ENCODE measurements at places on chromosomes 6 and 20.

DNA sequence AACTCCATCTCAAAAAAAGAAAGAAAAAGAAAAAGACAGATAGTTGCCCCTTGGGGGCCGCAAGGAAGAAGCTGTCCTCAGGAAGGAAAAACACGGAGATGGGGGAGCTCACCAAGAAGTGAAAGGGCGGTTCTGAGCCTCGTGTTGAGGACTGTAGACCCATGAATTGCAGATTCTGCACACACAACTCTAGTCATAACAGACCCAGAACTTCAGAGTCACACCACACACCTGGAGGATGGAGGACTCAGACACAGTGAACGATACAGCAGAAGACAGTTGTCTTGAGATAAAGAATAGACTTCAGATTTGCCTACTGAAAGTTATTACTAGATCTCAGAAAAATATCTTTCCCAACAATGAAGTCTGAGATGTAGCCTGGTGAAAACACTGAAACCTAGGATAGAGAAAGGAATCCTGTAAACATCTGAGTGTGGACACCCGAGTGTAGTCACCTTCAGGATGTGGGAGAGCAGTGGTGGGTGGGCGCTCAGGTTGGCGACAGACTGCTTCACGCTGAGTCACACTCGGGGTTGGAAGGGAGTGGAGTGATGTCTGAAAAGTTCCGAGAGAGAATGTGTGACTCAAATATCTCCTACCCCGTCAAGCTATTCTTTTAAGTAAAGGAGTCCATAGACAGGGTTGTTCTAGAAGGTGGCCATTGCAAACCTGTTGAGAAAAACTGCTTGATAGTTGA is 88.1 kb downstream of the MAP3K4 start:
- H3K27ac ChIP-seq, result peak overlapping the region; percentile 9
- peaks cover 2% of the 10 kb centered on the region for H3K36me3 ChIP-seq
- H3K4me3 ChIP-seq, result no peak overlapping the region

DNA sequence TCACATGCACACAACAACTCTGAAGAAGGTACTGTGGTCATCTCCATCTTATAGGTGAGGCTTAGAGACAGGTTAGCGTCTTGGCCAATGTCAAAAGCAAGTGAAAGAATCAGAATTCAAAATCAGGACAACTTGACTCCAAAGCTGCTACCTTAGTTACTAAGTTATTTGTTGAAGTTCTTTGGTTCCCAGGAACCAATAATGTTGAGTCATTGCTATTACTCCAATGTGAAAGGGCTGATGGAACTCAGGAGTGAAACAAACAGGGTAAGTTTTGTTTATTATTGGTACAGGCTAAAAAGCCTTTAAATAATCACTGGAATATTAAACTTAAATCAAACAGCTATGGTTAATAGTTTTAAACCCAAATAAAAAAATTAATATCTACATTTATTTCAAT is 111.1 kb downstream of the PDSS2 start:
- peaks cover 13% of the 10 kb centered on the region for H3K4me1 ChIP-seq
- H3K36me3 ChIP-seq, result peaks cover 6% of the 10 kb centered on the region
- H3K4me3 ChIP-seq, result no peak overlapping the region
- no peak overlapping the region for H3K27ac ChIP-seq

- peaks cover 16% of the 10 kb centered on the region for H3K4me1 ChIP-seq
- H3K27ac ChIP-seq, result no peak overlapping the region
- H3K4me3 ChIP-seq, result no peak overlapping the region
- H3K27me3 ChIP-seq, result peaks cover 10% of the 10 kb centered on the region
- no peaks in the 10 kb centered on the region for H3K36me3 ChIP-seq
Measured at GRCh38 chr20:24877652-24878051, 71.4 kb upstream of the CST7 start.

GRCh38 chr20:16462711-16463110 is 110.5 kb downstream of the KIF16B start:
- no peaks in the 10 kb centered on the region for H3K4me1 ChIP-seq
- no peak for DNase-seq
- no peak overlapping the region for H3K4me3 ChIP-seq
- peaks cover 38% of the 10 kb centered on the region for H3K36me3 ChIP-seq

- H3K27me3 ChIP-seq, result no peaks in the 10 kb centered on the region
- no peak for DNase-seq
- no peak overlapping the region for H3K4me3 ChIP-seq
- peaks cover 30% of the 10 kb centered on the region for H3K36me3 ChIP-seq
Measured at GRCh38 chr6:4794140-4794707, 18.0 kb downstream of the CDYL start.

GRCh38 chr6:36607683-36608386 is 13.7 kb downstream of the SRSF3 start:
- H3K4me3 ChIP-seq, result no peak overlapping the region
- H3K27me3 ChIP-seq, result no peaks in the 10 kb centered on the region
- H3K4me1 ChIP-seq, result peaks cover 24% of the 10 kb centered on the region
- H3K36me3 ChIP-seq, result peaks cover 95% of the 10 kb centered on the region
- H3K27ac ChIP-seq, result peak overlapping the region; percentile 90

GRCh38 chr20:64244281-64244805 is 11.2 kb upstream of the PCMTD2 start:
- H3K27ac ChIP-seq, result no peak overlapping the region
- peaks cover 10% of the 10 kb centered on the region for H3K4me1 ChIP-seq
- peaks cover 50% of the 10 kb centered on the region for H3K27me3 ChIP-seq
- no peaks in the 10 kb centered on the region for H3K36me3 ChIP-seq
- DNase-seq, result no peak

DNA sequence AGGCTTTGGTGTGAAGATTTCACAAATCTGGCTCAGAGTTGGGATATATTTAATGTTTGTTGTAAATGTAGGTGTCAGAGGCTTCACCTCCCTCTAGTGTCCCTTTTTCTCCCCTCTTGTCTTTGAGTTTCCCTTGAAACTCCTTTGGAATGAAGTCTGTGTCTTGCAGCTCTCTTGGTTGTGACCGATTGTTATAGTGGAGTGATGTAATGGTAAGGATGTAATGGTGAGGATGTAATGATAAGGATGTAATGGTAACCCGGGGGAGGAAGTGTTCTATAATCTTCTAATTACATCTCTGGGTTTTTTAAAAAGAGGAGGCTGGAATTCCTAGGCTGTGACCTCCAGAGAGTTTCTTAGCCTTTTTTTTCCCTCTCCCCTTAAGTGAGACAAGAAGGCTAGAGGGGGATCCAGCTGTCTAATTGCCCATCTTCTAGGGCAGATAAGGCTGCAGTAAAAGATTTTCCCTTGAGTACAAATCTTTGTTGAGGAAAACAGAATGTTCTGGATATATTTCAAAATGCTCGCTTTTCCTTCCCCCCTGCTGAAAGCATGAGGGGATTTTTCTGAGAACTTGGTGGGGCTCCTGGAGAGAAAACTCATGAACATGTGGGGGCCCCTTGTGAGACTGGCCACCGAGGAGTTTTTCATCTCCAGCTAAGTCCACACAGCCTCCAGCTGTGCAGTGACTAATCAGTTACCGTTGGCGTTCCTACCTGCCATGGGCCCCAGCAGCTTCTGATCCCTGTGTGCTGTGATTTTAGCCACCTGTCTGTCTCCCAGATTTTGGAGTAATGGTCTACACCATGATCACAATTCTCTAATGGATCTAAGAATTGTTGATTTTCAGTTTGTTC is 156.7 kb upstream of the PMEPA1 start:
- no peak overlapping the region for H3K4me3 ChIP-seq
- peaks cover 18% of the 10 kb centered on the region for H3K27me3 ChIP-seq
- no peaks in the 10 kb centered on the region for H3K36me3 ChIP-seq
- no peak overlapping the region for H3K27ac ChIP-seq

GRCh38 chr6:123661105-123661891 is 24.5 kb upstream of the TRDN start:
- no peaks in the 10 kb centered on the region for H3K36me3 ChIP-seq
- H3K27me3 ChIP-seq, result no peaks in the 10 kb centered on the region
- no peaks in the 10 kb centered on the region for H3K4me1 ChIP-seq
- DNase-seq, result no peak
- no peak overlapping the region for H3K27ac ChIP-seq
- H3K4me3 ChIP-seq, result no peak overlapping the region

DNA sequence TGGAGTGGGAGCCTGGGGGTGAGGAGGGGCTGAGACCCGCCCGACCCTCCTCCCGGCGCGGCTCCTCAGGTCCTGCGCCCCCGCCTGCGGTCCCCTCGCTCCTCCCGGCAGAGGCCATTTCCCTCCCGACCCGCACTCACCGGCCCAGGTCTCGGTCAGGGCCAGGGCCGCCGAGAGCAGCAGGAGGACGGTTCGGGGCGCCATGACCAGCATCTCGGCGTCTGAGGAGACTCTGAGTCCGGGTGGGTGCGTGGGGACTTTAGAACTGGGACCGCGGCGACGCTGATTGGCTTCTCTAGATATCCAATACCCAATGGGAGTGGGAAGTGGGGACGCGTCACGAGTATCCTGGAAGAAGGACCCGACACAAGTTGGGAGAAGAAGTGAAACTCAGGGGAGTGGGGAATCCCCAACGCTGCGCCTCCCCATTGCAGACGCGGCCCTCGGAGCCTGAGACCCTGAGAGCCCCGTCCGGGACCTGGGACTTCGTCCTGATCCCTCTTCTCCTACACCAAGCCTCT is at the start of gene HLA-B:
Gene HLA-B, minus strand, starts transcription at position 234 of the 521 bp plus-strand sequence. Its CDS starts 21 bp downstream, at position 213.
- H3K27me3 ChIP-seq, result peaks cover 100% of the 10 kb centered on the region
- H3K4me1 ChIP-seq, result peaks cover 5% of the 10 kb centered on the region
- H3K4me3 ChIP-seq, result peak within 1 kb of the TSS; percentile 79
- no peak within 1 kb of the TSS for H3K27ac ChIP-seq

DNA sequence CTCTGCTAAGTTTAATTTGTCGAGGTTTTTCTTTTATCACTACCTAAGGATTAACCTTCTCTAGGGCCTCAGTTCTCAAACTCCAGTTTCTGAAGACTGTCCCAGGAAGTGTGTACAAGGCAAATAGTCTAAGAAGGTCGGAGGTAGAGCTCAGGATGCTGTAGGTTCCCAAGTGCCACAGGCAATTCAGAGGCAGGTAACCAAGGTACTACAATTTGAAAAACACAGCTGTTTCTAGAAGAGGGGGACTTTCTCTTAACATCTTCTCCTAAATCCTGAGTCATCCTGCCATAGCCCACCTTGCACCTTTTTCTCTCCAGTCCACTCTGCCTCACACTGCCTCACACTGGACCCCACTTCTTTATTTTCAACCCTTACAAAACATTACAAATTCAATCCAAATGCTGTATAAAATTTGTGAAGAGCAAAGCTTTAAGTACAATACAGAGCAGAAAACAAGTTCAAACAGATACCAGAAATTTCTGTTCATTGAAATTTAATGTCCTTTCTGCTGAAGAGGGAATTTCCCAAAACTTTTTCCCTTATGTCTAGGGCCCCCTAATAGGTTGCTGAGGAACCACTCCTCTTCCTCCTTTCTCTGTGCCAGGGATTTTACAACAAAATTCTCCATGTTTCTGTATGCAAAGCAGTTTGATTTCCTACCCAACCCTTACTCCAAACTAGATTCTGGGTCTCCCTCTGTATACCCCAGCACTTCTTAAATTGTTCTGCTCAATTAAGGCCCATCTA is 43.0 kb downstream of the FRK start:
- DNase-seq, result no peak
- H3K27ac ChIP-seq, result peak overlapping the region; percentile 4
- peaks cover 12% of the 10 kb centered on the region for H3K4me1 ChIP-seq
- no peaks in the 10 kb centered on the region for H3K36me3 ChIP-seq
- no peaks in the 10 kb centered on the region for H3K27me3 ChIP-seq

DNA sequence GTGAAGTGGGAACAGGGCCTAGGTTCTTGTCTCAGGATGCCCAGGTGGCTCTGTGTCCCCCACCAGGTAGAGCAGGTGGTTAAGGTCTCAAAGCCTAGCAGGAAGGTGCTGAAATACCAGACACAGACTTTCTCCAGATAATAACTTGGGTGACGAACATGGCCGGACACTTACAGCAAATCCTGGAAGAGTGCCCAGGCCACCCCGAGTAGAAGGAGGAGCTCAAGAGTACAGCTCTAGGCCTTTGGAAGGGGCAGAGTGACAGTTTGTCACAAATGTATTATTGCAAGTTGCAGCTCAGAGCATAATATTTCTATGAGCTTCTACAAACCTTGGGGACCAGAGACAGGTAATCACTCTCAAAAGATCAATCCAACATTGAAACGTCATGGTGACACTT is 251.6 kb upstream of the SOX4 start:
- no peak overlapping the region for H3K27ac ChIP-seq
- H3K4me1 ChIP-seq, result peaks cover 7% of the 10 kb centered on the region
- peaks cover 17% of the 10 kb centered on the region for H3K36me3 ChIP-seq
- H3K27me3 ChIP-seq, result peaks cover 1% of the 10 kb centered on the region
- H3K4me3 ChIP-seq, result no peak overlapping the region
- DNase-seq, result no peak

DNA sequence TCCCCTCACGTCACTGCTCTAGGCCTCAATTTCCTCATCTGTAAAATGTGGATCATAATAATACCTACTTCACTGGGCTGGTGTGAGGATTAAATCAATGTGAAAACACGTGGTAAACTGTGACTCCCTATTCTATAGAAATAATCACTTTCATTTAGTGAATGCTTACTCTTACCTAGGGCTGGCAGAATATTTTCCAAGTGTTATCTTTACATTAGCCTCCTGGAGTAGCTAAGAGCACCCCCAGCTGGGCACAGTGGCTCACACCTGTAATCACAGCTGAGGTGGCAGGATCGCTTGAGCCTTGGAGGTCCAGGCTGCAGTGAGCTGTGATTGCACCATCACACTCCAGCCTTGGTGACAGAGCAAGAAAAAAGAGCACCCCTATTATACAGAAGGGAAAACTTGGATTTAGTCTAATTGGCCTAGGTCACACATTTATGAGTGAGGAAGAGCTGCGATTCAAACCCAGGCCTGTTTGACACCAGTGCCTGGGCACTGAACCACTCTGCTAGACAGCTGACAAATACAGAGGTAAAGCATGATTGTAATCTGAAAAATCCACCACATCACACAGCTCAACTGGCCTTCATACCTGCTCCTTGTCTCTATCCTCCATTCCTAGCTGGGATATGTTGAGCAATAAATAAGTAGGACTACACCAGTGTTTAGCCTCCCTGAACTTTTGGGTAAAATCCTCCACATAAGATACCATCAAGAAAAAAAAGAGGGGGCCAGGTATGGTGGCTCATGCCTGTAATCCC is 1.4 kb upstream of the SNTA1 start:
- no peak for DNase-seq
- peak overlapping the region; percentile 87 for H3K4me3 ChIP-seq
- H3K27ac ChIP-seq, result no peak overlapping the region
- peaks cover 24% of the 10 kb centered on the region for H3K4me1 ChIP-seq
- peaks cover 44% of the 10 kb centered on the region for H3K27me3 ChIP-seq
- H3K36me3 ChIP-seq, result no peaks in the 10 kb centered on the region

GRCh38 chr6:13473768-13474165 is 13.6 kb downstream of the GFOD1 start:
- no peaks in the 10 kb centered on the region for H3K27me3 ChIP-seq
- no peak overlapping the region for H3K4me3 ChIP-seq
- H3K4me1 ChIP-seq, result peaks cover 38% of the 10 kb centered on the region

DNA sequence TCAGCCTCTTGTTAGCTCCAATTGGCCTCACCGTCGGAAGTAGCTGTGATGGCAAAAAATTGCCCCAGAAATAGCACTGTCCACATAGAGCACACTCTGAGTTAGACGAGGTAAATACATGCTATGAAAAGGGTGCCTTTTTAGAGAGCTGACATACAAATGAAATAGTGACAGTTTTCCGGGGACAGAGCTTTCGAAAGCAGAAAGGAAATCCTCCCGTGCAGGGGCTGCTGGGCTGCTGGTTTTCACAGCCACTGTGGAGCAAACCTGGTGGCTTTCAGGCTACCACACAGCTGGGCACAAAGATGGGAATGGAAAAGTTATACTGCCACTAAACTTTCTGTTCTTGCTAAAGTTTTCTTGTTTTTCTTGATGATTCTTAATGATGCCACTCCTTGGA is 8.3 kb downstream of the SLPI start:
- H3K27ac ChIP-seq, result no peak overlapping the region
- no peak for DNase-seq
- H3K27me3 ChIP-seq, result peaks cover 65% of the 10 kb centered on the region
- H3K36me3 ChIP-seq, result no peaks in the 10 kb centered on the region
